ENCODE measurements at places on chromosomes 7 and 10.
A peak's percentile ranks its signal among the peaks of the same experiment; 100 is the strongest.

DNA sequence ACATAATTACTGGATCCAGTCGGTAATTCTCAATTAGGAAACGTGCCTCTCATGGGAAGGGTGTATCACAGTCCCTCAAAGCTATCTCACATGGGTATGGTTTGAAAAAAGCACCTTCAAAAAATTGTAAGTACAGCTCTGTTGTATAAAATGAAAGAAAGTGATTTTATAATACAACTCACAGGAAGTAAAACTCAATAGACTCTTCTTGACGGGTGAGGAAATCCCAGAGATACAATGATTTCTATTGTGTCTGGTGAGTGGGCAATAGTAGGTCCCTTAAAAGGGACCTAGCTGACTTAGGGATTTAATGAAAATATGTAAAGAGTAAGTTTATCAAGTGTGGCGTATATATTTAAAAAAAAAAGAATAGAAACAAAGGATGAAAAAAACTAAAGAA lies 27.0 kb downstream of the TASOR2 start:
- no peak for DNase-seq

- no peak for DNase-seq
These were observed 66.2 kb downstream of the FAM241B start for GRCh38 chr10:69696073-69696731.

DNA sequence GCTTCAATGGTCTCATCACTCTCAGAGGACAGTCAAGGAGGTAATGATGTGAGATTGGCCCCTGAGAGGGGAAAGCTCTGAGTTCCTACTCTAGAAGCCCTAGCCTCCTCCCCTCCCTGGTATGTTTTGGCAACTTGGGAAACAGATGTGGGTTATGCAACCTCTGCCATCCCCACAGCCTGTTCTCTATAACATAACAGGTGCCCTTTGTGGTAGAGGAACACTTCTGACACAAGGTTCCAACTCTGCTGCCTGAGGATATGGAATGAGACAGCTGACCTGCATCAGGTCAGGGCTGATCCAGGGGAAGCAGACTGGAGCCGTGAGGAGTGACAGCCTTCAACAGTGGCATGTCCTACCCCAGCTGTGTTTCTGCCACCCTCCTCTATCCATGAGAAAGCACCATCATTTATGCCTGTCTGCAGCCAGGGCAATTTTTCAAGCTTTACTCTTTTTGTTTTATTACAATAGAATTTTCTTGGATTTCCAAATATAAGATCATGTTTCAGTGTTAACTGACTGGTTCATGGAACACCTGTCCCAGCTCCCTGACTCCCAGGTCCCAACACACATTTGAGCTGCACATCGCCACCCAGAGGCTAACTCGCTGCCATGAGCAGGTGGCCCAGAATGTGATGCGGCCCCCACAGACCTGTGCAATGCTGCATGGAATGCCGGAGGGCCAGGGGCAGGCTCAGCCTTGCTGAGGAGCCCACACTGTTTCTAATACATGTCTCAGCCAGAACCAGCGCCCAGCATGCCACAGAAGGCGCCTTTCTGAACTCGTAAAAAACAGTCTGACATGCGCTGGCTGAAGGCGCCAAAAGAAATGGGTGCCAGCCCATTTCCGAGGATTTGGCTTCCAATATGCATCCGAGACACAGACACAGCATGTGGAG lies 124.8 kb upstream of the CHST15 start:
- DNase-seq: no peak

DNA sequence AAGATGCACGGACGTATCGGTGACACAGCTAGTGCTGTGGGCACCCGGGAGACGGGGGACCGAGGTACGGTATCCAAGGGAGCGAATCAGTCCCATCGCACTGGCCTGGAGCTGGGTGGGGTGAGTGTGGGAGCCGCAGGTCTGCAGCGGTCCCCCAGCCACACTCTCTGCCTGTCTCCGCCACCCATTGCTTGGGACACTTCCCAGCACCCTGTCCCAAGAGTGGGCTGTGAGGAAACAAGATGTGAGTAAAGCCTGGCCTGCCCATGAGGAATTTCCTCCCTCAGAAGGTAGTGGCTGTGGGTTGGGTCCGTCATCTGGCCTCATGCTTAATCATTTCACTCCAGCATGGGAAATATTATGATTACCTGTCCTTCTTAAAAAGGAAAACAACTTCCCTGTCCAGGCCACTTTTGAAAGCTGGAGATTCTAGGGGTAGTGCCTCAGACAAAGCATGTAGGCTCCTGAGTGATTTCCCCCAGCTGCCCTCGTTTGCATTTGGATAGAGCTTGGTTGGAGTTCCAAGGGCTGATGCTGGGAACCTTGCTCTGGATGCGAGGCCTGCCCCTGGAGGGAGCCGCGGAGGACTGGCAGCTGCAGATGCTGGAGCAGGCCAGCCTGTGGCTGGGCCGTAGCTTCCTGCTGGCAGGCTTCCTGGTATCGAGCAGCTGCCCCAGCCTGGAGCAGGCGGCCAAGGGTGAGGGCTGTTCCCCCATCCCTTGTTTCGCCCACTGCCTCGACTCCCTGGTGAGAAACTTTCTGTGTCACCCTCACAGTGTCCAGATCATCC lies 6.2 kb upstream of the ACTR3C start:
- peak; percentile 29 for DNase-seq
